Effector memory CD4-positive, alpha-beta T cell (primary cell): ENCODE measurements at places on chromosomes 2 and 18.

- no peak for DNase-seq
Observed at GRCh38 chr18:9750606-9751304, 42.7 kb downstream of the RAB31 start.

DNA sequence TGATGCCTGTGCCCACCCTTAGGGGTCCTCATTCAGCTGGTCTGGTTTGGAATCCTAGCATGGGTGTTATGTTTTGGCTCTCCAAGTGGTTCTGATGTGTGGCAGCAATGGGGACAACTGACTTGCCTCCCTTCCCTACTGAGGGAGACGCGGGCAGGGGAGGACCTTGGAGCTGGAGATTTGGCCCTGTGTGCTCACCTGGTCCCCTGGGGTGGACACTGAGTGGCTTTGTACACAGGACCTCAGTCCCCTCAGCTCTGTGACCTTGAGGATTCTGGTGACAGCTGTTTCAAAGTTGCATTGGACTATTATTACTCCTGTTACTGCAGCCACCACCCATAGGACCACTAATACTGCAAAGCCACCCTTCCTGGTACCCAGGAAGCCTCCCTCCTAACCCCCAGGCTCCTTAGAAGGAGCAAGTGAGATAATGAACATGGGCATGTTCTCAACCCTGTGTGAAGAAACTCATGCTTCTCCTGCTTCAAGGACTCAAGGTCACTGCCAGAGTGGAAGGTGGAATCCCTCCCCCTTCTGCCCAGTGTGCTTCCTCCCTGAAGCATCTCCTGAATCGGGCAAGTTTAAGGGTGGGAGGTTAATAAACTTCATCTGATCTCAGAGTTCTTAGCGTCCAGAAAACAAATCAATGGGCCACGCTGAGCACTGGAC is 26.5 kb downstream of the TMEM182 start:
- no peak for DNase-seq

DNA sequence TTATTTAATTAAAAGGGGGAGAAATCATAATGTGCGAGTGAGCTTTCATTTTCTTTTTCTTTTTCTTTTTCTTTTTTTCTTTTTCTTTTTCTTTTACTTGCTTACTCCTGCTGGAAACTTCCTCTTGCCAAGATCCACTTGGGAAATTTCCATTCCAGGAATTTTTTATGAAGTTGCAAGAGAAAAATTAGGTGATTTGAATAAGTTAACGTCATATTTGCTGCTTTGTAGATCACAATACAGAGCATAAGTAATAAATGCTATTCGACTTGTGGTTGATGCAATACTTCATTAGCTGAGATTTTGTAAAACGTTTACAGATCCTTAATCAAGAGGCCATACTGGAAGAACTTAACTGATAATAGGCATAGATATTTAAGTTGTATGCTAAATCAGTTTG is 354.7 kb upstream of the SMIM21 start:
- DNase-seq = no peak

GRCh38 chr2:191158193-191158592 is 7.4 kb upstream of the STAT4 start:
- no peak for DNase-seq

GRCh38 chr2:222108957-222109585 is 189.7 kb downstream of the PAX3 start:
- no peak for DNase-seq

DNA sequence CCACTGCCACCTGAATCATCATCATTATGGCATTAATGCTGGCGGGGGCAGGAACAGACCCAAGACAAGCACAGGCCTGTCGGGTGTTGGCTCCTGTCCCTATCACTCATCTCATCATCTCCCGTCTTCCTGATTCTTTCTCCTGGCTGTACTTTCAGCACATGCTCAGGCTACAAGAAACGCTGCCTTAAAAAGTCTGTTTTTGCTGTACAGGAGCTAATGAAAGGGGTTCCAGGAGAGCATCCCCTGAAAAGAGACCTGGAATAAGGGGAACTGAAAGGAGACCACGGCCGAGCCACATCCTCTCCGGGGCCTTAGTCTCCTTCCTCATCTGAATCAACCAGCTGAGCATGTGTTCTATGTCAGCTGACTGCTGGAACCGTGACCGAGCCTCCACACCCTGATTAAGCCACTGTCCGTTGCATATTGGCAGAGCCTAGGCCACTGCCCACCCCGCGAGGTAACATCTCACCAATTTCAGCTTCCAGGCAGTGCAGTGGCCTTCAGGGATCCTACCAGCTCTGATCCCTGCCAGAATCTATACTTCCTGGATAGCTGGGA is 62.6 kb downstream of the DNMT3A start:
- DNase-seq = no peak

DNA sequence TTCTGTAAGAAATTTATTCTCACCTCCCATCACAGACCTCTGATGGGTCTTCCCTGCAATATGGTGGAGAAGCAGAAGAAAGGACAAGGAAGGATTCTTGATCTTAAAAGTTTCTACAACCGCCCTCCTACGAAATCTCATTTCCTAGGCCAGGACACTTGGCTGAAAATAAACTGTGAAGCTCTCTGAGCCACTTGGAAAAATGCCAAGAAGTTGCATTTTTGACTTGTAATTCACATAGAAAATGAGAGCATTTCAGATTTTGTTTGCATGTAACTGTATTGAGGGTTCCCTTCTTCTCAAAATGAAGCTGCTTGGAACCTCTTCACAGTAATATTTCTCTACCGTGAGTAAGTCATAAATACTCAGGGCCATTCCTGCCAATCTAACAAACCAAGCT is 458.3 kb upstream of the SLC14A2 start:
- no peak for DNase-seq

- DNase-seq = no peak
Observed at GRCh38 chr2:23508066-23508390, 123.0 kb downstream of the KLHL29 start.

DNA sequence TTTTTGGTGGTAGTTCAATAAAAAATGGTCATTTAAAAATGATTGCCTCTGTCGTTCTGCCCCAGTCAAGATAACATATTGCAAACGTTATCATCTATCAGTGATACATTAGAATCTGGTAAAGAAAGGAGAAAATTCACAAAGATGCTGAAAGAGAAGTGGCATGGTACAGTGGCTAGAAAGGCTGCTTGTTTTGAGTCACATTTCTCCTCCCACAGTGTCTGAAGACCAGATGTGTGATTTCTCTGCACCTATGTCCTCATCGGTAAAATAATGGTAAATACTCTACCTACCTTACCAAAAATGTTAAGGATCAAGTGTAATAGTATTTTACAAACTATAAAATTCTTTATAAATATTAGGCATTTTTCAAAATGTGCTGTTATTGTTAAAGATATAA is 76.1 kb upstream of the NOSTRIN start:
- no peak for DNase-seq

DNA sequence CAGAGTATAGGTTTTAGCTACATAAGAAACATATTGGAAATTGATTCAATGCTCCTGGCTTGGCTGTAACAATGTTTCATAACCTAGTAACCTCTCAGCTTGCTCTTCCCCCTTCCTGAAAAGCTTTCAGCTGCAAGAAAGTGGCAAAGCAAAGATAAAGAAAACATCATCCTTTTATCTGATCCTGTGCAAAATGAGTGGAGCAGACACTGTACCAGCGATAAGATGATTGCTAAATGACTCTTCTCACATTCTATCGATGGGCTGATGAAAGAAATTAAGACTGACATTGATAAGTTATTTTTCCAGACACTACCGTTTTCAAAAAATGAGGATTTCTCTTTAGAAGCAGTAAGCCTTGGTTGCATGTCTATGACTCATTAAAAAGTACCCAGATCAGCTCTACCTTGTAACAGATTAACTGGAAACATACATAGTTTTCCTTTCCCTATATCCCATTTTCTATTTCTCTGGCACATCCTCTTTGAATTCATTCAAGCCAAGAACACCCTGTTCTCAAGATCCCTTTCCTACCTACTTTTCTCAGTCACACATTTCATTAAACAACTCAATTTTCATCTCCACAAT is 87.1 kb upstream of the LYPD1 start:
- DNase-seq = no peak

DNA sequence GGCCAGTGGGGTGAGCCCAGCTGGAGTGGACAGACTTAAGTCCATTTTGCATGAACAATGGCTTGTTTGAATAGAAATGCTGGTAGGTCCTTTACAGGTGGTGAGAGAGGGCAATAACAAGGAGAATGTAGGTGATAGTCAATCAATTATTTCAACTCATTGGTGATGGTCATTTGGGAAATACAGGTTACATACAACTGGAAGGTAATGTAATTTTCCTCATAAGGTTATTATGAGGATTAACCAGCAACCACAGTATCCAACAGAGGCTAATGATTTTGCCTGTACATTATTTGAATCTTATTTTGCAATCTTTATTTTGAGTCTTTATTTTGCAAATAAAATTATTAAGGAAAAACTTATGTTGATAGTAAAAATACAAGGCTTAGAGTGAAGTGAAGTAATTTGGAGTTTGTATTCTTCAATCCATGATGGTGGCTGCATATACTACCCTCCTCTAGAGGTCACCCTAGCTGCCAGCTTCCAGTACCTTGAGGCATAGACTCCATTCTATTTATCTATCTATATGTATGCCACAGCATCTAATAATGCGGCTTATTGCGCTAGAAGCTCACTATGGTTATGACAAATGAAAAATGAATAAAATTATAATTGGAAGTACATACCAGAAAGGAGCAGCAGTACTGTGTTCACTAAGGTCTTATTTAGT is 20.5 kb upstream of the HNMT start:
- DNase-seq = no peak

DNA sequence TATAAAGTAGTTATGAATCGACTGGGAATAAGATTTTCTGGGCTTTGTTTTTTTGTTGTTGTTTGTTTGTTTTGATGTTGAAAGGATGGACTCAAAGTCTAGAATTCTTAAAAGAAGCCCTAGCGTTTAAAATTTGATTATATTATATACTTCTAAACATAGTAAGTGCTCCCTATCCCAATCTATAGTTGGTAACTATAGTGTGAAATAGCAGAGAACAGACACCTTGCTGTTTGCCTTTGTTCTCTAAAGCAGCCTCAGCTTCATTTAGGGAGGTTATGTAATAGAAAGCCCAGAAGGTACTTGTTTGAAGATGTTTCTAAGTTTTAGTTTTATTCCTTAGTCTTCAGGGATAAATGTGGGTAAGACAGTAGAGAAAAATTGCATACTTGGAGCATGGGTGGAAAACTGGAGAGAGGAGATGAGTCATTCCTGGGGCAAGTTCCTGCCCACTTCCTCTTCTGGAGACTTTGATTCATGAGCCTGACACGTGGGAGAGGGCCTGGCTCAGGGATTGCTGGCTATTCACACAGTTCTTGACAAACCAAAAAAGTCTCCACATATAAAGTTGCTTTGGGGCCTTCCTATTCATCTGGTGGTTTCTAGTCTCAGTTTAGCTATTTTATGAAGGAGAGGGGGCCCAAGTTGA is 131.9 kb downstream of the MYO1B start:
- no peak for DNase-seq

- no peak for DNase-seq
Observed at GRCh38 chr2:220980966-220981675, 591.0 kb downstream of the EPHA4 start.

- DNase-seq = no peak
Observed at GRCh38 chr18:33239298-33239697, 201.2 kb downstream of the CCDC178 start.

GRCh38 chr18:79077181-79077580 is 8.0 kb downstream of the ATP9B start:
- DNase-seq = no peak

- peak; percentile 5 for DNase-seq
Observed at GRCh38 chr18:56709463-56709862, 58.3 kb downstream of the WDR7 start.

DNA sequence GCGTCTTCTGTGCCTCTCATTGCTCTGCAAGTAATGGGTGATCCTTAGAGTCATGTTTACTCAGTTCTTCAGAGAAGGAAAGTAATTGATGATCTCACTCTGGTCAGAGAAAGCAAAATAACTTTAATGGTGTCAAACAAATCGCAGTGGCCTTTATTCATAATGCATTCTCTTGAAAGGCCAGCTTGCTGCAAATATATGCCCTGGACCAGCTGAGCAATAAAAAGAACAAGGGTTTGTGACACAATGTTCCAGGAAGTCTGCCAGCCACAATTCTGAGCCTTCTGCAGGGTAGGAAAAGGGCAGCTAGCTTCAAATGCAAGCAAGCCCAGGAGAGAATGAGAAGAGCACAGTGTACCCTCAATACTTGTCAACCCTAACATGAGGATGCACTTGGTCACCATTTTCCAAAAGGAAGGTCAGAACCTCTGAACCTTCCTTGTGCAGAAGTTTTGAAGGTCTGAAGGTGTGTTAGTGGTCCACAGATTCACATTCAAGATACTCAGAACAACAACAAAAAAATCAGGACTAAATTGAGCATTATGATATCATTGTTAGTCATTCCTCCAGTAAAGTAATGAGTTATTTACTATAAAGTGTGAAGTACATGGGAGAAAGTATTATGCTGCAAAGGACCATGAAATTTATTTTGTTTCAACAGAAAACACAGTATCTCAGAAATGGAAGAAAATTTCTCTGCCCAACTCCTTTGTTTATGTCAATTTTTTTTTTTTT is 355.6 kb downstream of the PAX3 start:
- DNase-seq = no peak

- DNase-seq = no peak
Observed at GRCh38 chr2:196233805-196234475, 62.6 kb upstream of the STK17B start.

DNA sequence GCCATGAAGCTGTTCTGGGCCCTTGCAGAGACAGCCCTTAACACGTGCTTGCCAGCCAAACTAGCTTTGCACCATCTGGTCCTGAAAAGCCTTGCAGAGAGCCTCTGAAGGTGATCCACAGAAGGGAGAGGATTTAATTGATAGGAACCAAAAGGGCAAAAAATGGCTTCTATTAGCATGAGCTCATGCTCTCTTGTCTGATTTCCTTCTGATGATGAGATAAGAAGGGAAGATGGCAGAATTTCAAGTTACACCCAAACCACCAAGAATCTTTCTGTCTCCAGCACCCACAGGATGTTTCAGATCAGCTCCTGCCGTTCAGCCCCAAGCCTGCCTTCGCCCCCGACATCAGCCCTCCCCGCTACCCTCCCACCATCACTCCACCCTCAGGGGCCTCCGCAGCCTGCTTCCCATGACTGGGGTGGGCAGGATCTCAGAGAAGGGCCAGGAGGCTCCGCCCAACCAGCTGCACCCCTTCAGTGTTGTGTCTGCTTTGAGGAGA is 23.4 kb upstream of the GLI2 start:
- DNase-seq = no peak
